Activated T-helper 1 cell treated with anti-CD3 and anti-CD28 coated beads, Interleukin-2, amount 50 U/mL, for 16 hours (primary cell): ENCODE measurements at places on chromosomes 13 and 19.

DNA sequence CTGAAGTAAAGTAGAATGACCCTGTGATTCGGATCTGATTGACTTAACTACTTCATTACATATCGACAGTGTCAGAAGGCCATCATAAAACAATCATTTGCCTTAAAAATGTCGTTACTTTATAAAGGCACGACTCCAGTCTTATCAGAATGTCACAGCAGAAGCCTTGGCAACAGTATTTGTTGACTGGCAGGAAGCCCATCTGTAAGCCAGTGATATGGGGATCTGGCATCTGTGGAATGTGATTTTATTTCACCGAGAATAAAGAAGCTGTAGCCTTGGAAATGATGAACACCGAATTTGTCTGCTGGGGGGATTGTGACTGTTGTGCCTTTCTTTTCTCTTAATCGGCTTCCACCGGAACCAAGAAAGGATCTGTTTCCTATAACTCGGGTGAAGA is 362.5 kb downstream of the TDRD3 start:
- DNase-seq, result no peak

DNA sequence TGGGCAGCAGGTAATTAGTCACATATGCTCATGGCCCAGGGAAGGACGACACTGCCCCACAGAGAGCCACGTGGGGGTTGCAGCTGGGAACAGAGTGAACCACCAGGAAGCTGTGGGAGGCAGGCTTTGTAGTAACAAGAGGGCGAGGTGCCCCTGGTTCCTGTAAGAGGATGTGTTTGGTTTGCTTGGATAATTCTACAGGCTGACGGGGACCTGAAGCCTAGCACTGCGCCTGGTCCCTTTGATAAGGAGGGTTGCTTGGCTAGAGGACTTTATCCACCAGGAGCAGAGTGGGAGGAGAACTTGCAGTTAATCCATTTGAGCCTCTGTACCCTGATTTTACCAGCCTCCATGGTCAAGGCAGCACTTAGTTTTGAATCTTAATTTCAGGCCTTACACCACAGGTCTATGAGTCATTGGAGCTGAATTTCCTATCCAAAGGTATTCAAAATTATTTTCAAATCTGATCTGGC is 67.4 kb upstream of the CLDN10 start:
- no peak for DNase-seq

DNA sequence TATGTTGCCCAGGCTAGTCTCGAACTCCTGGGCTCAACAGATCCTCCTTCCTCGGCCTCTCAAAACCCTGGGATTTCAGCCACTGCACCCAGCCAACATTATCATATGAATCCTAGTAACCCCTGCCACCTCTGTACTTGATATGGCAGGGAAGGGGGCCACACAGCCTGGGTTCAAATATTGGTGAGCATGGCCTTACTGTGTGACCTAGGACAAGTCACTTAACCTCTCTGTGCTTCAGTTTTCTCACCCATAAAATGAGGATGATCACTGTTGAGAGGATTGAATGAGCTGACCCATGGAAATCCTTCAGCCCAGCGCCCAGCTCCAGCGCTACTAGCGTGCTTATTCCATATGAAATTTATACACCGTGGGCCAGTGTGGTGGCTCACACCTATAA is 3.6 kb upstream of the COMP start:
- no peak for DNase-seq

- DNase-seq, result no peak
Observed at GRCh38 chr19:31269425-31270127, 79.7 kb downstream of the TSHZ3 start.

DNA sequence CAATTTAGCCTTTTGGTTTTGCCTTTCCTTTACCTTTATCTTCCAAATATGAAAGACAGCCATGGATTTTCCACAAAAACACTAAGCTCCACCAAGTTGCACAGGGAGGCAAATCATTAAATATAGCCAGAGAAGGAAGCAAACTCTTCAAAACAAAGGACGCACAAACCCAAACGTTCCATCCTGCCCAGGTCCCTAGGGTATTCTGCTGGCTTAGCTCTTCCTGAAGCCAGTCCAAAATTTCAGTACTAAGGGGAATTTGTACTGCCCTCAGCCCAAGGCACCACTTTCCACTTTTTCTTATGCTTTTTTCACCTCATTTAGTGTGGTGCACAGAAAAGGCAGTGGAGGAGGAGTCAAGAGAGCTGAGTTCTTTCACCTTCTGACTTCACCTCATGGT is 169.9 kb downstream of the FLT1 start:
- no peak for DNase-seq

DNA sequence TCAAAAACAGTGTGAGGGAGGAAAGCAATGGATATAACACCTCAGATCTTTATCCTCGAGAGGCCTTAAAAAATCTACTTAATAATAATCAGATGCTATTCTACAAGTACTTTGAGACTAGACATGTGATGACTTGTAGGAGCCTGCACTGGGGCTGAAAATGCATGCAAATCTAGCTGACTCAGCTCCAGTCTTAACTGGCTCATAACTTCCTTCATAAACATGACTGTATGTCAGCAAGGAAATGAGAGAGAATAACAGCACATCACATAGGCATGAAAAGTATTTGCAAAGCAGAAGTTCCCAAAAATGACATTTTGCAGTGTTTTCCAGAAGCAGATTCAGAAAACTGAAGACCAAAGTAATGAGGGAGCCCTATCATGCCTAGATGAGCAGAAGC is 38.1 kb downstream of the PSG5 start:
- DNase-seq, result no peak

DNA sequence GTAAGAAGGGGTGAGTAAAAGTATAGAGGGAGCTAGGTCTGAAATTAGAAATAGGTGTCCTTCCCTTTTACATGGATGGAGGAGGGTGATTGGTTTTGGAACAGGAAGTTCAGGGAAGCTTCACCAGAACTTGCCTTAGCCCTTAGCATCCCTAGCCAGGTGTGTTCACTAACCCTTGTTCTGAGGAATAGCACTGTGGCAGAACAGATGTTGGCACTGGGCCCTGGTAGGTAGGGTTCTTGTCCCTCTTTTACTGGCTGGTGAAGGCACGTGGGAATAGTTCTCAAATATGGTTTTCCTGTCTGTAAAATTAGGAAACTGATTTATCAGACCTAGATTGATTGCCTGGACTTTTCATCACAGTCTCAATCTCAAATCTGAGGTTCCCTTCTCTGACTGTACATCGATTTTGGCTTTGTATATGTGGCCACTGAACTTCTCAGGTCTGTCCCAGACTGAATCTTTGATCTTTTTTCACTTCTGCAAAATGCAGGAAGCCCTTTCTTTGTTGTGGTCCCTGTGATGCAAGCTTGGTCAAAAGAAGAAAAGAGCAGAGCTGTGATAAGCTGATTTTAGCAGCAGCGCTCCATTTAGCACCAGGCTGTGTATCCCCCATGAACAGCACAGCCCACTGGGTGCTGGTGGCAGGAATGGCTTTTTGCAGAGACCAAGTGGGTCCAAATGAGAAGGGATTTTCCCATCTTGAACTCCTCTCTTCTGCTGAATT is 86.2 kb upstream of the HTR2A start:
- DNase-seq, result no peak

DNA sequence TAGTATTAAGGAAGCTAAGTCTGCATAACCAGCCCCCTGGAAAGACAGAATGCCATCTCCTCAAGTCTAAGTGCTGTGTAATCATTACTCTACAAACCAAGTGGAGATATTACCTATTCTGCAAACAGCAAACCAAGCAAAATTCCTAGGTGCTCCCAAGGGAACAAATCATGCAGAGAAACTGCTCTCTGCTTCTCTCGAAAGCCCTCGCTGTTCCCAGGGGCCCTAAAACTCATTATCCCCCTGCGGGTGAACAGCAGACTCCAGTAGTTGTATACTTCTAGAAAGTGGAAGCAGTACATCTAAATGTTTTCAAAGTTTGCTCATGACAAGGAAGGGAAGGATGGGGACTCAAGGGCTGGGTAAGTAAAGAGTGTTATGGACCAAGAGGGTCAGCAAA is 3.2 kb downstream of the DLEU7 start:
- no peak for DNase-seq

DNA sequence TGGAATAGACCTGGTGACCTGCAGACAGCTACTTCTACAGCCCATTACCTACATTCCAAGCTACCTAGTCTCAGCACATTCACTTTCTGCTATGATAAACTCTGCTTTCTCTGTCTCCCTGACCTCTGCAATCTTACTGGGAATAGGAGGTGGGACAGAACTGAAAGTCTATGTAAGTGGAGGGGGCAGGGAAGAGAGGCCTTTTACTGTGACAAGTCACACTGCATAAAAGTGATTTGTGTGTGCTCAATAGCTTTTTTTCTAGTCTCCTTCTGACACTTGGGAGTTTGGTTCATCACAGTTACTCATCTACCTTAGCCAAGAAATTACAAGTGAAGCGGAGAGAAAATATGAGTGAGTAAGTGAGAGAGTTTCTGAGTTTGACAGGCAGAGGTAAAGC is 322.4 kb downstream of the OLFM4 start:
- no peak for DNase-seq

DNA sequence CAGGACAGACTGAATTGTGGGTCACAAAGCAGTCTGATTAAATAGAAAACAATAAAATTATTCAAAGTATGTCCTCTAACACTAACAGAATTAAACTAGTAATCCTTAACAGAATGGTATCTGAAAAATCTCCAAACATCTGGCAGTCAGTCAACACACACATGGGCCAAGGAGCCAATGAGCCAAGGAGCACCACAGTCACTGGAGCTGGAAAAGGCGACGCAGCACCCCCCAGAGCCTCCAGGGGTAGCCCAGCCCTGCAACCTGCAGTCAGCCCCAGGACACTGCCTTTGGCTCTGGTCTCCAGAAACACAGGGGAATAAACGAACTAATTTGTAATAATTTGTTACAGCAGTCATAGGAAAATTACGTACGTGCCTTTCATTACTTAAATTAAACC is 12.3 kb downstream of the TUBGCP3 start:
- DNase-seq, result no peak

DNA sequence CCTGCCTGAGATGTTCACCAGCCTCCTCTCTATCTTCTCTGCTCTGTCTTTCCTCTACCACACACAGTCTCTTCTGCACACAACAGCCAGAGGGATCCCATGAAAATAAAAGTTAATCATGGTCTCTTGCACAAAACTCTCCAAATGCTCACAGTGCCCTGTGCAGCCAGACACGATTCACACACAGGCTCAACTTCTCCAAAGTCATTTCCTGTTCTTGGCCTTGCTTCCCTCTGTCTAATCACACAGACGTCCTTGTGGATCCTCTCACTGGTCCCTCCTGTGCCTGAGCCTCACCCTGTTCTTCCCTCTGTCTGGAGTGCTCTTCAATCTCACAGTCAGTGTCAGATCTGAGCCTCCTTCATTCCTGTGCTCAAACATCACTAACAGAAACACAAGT is 7.8 kb downstream of the SIGLEC12 start:
- no peak for DNase-seq

GRCh38 chr19:52923778-52924593 is 758 bp upstream of the ZNF888 start:
- no peak for DNase-seq

DNA sequence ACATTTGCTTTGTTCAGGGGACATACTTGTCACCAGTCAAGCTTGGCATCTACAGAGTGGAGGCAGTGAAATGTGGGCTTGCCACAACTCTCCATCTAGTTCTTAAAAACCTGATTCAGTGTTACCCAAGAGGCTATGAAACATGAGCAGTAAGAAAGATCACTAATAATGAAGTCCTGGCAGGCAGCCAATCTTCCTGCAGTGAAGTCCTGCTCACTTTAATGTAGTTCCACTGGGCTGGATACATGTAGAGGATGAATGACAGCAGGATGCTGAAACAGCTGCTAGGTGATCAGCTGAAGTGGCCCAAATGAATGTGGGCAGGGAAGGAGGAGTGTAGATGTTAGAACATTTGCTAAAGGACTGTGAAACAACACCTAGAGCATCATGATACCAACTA is 1213.1 kb downstream of the OLFM4 start:
- DNase-seq, result no peak

GRCh38 chr13:60369242-60369641 is 27.8 kb upstream of the TDRD3 start:
- no peak for DNase-seq

DNA sequence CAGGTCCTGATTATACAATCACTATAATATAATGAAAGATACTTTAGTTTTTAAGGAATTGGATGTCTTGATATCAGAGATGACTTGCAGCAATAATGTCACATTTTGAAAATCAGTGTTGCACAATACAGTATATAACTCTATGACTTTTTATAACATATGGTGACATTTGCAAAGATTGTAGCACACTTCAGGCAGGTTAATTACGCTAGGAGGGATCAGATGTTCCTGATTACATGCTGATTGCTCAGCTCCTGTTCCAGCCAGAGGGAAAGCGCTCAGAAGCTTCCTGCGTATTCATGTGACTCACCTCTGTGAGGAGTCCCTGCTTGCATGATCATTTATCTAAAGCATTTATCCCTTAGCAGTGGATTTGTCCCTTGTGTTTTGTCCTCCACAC is 265.6 kb downstream of the GPC5 start:
- no peak for DNase-seq

- DNase-seq, result no peak
Observed at GRCh38 chr13:39023761-39024160, 14.1 kb downstream of the PROSER1 start.

DNA sequence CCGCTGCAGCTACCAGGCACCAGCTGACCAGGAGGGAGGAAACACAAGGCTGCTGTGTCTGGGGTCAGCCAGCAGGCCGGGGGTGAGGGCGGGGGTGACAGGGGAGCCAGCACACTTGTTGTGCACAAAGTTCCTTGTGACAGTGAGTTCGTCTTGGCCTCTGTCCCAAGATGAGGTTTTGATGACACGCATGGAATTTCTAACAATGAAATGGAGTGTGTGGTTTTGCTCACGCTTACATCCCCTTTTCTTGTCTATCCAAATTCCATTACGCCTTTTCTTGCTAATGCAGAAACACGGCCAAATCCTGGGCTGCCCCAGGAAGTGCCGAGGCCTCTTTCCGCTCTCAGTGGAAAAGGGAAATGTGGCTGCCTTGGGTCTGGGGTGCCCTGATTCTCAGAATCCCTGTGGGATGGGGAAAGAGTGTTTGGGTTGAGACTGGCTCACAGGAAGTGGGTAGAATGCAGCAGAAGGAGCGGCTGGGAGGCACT is 73.8 kb downstream of the GADD45B start:
- DNase-seq, result no peak

- no peak for DNase-seq
Observed at GRCh38 chr13:22945321-22946226, 235.2 kb upstream of the SGCG start.

GRCh38 chr19:5358173-5358800 is 17.7 kb upstream of the PTPRS start:
- no peak for DNase-seq

- DNase-seq, result no peak
Observed at GRCh38 chr19:29193155-29193554, 19.8 kb downstream of the UQCRFS1 start.
